ENCODE measurements at places on chromosomes 1 and 21. TPM values are rescaled to one million over a fixed set of nuclear protein-coding genes. Genes with fewer than 3 reads are reported as not detected.
A peak's percentile ranks its signal among the peaks of the same experiment; 100 is the strongest.

- H3K4me3 ChIP-seq, result no peak overlapping the region
- H3K27me3 ChIP-seq, result no peaks in the 10 kb centered on the region
- DNase-seq, result peak; percentile 25
- H3K36me3 ChIP-seq, result peaks cover 3% of the 10 kb centered on the region
- no peaks in the 10 kb centered on the region for H3K4me1 ChIP-seq
Measured at GRCh38 chr1:64663668-64664067, 81.2 kb upstream of the RAVER2 start.

OR2M3 gene
- not detected for total RNA-seq

ITLN2 gene
- total RNA-seq, result not detected

SNRNP40 gene
- total RNA-seq, result 44.2 TPM

CFHR5 gene
- total RNA-seq, result not detected

BCL2L15 gene
- 34.3 TPM for total RNA-seq

HMGCL gene
- 51.5 TPM for total RNA-seq

GRCh38 chr1:116764466-116764898 lies 10.3 kb downstream of the CD2 start:
- no peak overlapping the region for H3K27ac ChIP-seq
- H3K4me1 ChIP-seq, result no peaks in the 10 kb centered on the region
- no peaks in the 10 kb centered on the region for H3K27me3 ChIP-seq
- DNase-seq, result no peak

Data from kidney (tissue), 22 donors.